ENCODE measurements at places on chromosomes 13 and 19.

- DNase-seq = peak; percentile 74
Measured at GRCh38 chr13:51453207-51453958, 547 bp upstream of the INTS6 start.

GRCh38 chr13:110446575-110446890 lies 115.0 kb downstream of the RAB20 start:
- DNase-seq = no peak

DNA sequence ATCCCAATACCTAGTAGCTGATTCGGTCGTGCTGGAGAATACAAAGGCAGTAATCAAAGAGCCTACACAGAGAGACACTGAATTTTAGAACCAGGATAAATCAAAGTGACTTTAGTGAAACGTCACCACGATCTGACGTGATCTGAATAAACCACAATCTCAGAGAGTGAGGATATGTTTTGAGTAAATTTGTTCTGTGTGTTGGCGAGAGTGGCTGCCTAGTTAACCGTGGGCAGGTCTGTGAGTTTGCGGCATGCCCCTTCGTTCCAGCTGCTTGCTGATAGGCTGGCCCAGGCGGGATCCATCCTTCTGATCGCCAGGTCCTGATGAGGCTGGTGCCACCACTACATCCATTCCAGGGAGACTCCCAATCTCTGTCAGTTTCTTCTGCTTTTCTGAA lies 40.4 kb downstream of the LRCH1 start:
- no peak for DNase-seq

- DNase-seq = peak; percentile 94
Measured at GRCh38 chr19:8526345-8527091, 12.6 kb upstream of the ZNF414 start.

- no peak for DNase-seq
Measured at GRCh38 chr13:76745261-76746200, 140.7 kb downstream of the KCTD12 start.

DNA sequence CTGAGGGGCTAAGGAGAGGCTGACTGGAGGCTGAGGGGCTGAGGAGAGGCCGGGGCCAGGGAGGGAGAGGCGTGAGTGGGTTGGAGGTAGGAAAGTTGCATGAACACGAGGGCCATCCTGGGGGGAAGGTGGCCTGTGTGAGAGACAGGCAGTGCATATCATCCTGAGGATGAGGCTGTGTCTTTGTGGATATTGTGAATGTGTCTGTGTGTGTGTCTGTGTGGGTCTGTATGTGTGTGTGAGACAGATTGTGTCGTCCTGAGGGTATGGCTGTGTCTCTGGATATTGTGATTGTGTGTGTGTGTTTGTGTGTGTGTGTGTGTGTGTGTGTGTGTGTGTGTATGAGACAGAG lies 422 bp downstream of the ZNF71 start:
- DNase-seq = no peak

DNA sequence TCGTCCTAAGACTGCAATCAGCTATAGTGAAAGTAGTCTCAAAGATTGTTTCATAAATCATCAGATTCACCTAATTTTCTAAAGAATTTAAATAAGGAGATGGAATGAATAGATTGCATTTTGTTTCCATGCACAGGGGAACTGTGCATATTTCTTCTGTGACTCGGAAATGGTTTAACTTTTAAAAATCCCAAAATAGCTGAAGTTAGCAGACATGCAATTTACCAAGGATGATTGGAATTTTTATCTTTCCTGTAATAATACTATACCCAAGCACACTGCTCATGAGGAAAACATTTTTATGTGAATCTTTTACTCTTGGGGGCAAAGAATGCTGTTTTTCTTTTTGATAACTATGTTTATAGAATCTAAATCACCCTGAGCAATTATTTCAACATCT lies 15.0 kb upstream of the LMO7 start:
- no peak for DNase-seq

DNA sequence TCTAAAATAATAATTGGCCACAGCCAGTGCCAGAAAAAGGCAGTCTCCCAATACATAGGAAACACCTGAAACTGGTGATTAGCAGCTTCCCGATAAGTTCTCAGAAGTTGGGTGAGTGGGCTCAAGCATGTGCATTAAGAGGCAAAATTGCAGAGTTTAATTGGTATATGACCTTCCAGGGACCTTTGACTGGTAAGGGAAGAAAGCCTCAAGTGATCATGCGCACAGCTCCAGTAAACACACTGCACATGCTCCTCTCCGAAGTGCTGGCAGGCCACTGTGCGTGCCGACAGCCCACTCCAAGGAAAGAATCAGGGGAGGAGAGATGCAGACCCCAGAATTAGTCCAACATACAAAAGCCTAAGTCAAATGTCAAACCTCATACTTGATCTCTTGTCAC lies 18.9 kb upstream of the CEACAM8 start:
- DNase-seq = no peak

DNA sequence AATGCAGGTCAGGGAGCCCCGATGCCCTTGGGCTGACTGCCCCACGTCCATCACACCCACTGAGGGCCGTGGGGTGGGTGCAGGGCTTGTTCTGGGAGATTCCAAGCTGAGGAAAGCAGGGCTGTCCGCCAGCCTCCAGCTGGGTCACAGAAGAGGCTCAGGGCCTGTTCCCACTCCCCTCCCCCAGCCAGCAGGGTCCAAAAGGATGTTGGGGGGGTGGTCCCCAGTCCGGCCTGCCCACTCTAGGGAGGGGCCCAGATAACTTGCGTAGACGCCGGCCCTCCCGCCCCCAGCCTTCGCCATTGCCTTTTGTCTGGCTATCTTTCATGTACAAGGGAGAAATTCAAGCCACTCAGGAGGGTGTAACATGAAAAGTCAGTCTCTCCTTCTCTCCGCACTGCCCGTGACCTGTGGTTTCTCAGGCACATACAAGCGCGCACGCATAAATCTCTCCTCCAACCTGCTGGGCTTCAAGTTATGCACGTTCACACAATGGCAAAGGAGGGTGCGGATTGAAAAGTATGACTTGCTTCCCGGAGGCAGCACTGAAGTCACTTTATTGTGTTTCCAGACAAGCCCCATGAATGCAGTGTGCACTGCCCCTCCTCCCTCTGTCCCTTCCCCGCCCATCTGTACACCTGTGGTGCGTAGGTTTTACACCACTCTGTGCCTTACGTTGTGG lies 20.2 kb downstream of the CARM1 start:
- DNase-seq = no peak

- DNase-seq = no peak
Measured at GRCh38 chr13:98523455-98524102, 53.3 kb downstream of the STK24 start.

- DNase-seq = peak; percentile 93
Measured at GRCh38 chr13:96053003-96053703, at the start of gene UGGT2. Gene UGGT2, minus strand, starts transcription at chr13:96053401. Its CDS starts 89 bp downstream, at chr13:96053312.

- no peak for DNase-seq
Measured at GRCh38 chr13:46712524-46712923, 84.4 kb downstream of the ESD start.

GRCh38 chr19:17170538-17171297 lies 44.4 kb upstream of the USE1 start:
- DNase-seq = no peak

DNA sequence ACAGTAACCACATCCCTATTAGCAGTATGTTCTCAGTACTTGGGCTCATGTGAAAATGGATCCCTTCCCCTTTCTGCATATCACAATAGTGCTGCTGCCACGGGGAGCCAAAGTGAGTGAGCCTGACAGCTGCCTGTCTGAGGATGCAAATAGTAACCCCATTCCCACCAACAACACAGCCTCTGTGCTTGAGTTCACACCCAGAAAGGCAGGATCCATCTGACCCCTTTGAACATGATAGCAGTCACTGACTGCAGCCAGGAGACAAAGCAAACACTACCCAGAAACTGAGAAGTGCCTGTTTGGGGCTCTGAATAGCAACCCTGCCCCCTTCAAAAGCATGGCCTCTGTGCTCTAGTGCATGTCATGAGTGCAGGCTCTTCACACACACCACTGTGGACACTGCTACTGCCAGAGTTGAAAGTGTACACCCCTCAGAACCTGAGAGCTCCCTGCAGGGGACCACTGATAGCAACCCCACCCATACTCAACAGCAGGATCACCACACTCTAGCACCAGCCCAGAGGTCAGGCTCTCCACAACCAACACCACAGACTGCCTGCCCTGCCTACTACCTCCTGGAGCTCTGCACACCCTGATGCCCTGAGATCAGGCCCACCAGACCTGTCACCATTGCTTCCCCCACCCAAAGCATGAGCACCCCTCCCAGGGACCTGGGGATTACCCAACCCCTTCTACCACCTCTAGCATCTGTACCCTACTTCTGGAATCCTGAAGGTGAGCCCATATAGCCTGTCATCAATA lies 1563.5 kb upstream of the PRR20A start:
- DNase-seq = no peak

DNA sequence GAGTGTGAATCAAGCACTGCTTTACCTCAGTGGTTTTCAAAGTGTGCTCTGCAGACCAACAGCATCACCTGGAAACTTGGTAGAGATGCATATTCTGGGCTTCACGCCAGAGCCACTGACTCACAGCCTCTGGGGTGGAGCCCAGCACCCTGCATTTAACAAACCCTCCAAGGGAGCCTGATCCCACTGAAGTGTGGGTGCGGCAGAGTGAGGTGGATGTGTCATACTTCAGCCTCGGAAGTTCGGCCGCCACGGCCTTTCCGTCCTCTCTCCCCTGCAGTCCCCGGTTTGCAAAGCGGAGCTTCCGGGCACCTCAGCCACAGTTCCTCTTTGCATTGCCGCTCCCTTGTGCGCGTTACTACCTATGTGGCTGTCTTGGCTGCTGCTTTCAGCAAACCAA lies 33.3 kb upstream of the MICU2 start:
- DNase-seq = no peak

DNA sequence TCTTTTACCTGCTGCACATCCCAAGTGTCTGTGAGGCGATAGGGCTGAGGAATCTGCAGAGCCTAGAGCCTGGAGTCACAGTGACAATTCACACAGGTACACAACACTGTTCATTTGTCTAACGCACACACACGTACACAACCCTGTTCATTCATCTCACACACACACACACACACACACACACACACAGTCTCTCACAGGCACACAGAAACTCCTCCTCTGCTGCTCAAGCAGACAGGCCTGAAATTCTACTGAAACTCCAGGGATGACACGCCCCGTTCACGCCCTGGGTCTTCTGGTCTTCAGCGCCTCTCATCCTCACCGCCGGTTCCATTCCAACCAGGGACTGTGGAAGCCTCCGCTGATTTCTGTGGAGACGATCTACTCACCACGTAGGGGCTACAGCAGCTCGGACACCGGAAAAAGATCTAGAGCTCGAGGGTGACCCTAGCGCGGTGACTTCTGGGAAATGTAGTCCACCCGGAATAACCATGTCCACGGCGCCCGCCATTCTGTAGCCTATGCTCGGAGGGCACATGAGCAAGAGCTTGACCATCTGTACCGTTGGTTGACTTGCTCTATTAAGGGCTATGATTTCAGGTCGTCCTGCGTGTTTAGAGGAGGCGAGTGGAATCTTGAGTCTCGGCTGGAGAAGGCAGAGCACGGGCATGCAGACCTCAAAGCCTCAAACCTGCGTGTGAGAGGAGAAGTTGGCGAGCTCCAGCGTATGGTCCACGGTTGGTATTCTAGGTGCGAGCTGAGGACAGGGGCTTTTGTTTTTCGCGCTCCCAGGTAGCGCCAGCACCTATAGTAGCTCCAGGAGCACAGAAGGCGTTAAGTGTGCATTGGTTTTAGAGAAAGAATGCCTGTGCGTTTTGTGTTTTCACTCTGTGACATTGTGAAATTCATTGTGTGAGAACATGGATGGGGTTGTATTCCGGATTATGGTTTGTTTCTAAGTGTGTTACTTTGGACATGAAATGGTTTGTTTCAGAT lies 33.4 kb downstream of the ZNF45 start:
- peak; percentile 65 for DNase-seq

DNA sequence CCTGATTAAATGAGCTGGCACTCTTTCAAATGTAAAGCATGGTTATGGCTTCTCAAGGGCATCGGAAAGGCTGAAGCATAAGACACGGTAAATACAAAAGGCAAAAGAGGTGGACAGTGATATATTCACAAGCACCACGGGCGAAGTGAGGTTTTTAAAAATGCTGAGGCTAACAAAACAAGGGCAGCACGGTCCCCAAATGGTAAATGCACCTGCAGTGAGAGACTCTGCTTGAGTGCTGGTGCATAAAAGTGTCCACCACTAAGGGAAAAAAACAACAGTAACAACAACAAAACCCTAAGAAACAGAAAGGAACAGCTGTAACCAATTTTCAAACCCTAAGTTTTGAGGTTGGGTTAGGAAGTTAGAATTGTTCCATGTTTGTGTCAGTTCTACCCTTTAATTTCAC lies 234.9 kb downstream of the PCDH9 start:
- DNase-seq = no peak

GRCh38 chr19:42301646-42302203 lies at the start of gene PRR19:
Gene PRR19, plus strand, starts transcription at chr19:42302132. Its CDS starts 7,453 bp downstream, at chr19:42309585.
- DNase-seq = no peak

- DNase-seq = no peak
Measured at GRCh38 chr19:58584498-58585441, 11.6 kb upstream of the MZF1 start.

DNA sequence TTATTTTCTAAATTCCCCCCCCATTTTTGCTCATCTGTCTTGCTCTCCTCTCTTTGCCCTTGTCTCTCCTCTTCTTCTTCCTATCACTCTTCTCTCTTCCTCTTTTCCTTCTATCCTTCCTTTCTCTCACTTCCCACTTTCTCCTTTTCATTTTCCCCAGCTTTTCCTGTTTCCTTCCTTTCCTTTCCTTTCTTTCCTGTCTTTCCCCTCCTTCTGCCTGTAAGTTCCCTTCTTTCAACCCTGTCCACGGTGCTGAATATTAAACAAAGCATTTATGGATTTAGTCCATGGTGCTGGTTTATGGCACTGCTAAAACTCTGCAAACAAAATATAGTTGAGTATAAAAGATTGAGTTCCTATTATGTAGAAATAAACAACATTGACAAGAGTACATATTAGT lies 27.6 kb downstream of the SCEL start:
- DNase-seq = no peak

- no peak for DNase-seq
Measured at GRCh38 chr13:103531278-103531677, 465.1 kb upstream of the SLC10A2 start.

DNA sequence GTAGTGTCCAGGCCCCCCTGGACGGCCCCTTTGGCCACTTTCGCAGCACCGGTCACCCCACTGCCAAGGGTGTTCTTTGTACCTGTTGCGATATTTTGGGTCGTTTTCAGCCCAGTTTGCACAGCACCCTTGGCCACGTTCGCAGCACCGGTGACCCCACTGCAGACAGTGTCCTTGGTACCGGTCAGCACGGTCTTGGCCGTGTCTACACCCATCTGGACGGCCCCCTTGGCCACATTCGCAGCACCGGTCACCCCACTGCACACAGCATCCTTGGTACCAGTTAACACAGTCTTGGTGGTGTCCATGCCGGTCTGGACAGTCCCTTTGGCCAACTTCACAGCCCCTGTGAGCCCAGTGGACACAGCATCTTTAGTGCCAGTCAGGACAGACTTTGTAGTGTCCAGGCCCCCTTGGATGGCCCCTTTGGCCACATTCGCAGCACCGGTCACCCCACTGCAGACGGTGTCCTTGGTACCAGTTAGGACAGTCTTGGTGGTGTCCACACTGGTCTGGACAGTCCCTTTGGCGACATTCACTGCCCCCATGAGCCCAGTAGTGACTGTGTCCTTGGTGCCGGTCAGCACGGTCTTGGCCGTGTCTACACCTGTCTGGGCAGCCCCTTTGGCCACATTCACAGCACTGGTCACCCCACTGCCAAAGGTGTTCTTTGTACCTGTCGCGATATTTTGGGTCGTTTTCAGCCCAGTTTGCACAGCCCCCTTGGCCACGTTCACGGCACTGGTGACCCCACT lies 6.8 kb downstream of the PLIN4 start:
- no peak for DNase-seq

GRCh38 chr19:29833614-29834261 lies 21.9 kb downstream of the CCNE1 start:
- no peak for DNase-seq

- no peak for DNase-seq
Measured at GRCh38 chr13:95251641-95252040, 49.6 kb downstream of the ABCC4 start.

Data from endothelial cell (in vitro differentiated cells).